ENCODE measurements at places on chromosomes 7 and 10. TPM values are rescaled to one million over a fixed set of nuclear protein-coding genes. Genes with fewer than 3 reads are reported as not detected.

The AMPH gene
- polyA plus RNA-seq, result 10.9 TPM

GRCh38 chr10:3172081-3172445 is 519 bp downstream of the PITRM1 start:
- DNase-seq, result peak; percentile 58

The PNLIPRP3 gene
- not detected for polyA plus RNA-seq

The STEAP2 gene
- polyA plus RNA-seq, result 3.3 TPM

The PPP1R17 gene
- polyA plus RNA-seq, result not detected

- DNase-seq, result no peak
Measured at GRCh38 chr10:116084161-116084560, 188.8 kb downstream of the GFRA1 start.

- no peak for DNase-seq
Measured at GRCh38 chr7:98836811-98837629, 32.8 kb downstream of the TMEM130 start.

- DNase-seq, result no peak
Measured at GRCh38 chr7:131957338-131958020, 401.1 kb upstream of the PODXL start.

GRCh38 chr7:988426-988911 is 5.5 kb downstream of the CYP2W1 start:
- no peak for DNase-seq

DNA sequence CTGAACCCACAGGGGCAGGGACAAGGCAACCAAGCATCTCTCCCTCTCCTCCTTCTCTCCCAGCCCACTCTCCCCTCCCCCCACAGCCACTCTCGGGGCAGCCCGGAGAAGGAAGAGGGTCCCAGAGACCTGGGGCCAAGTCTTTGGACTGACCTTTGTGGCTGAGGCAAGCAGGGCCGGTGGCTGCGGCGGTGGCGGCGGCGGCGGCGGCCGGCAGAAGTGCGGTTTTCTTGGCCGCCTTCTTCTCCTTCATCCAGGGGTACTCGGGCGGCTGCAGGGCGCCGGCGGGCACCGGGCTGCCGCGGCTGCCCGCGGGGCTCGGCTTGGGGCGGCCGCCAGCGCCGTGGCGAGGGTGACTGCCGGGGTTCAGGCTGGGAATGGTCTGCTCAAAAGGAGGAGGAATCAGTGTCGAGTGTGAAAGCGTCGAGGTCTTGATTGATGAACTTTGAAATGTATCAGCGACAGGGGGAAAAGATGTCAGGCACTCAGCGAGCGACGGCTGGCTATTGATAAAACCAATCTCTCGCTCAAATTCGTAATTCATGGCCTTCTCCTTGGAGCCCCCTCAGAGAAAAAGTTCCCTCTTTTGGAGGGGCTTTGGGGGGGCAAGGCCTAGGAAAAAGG is 414 bp downstream of the HOXA2 start:
- DNase-seq, result peak; percentile 49

The FAM185A gene
- 3.6 TPM for polyA plus RNA-seq

- DNase-seq, result peak; percentile 78
Measured at GRCh38 chr7:138886501-138886917, 88.5 kb upstream of the ATP6V0A4 start.

The CUBN gene
- 2.5 TPM for polyA plus RNA-seq

GRCh38 chr10:22314852-22315251 is 1.3 kb upstream of the COMMD3 start:
- DNase-seq, result no peak

The CYP51A1 gene
- polyA plus RNA-seq, result 32.0 TPM

GRCh38 chr7:117349570-117349969 is 26.7 kb upstream of the WNT2 start:
- DNase-seq, result no peak

DNA sequence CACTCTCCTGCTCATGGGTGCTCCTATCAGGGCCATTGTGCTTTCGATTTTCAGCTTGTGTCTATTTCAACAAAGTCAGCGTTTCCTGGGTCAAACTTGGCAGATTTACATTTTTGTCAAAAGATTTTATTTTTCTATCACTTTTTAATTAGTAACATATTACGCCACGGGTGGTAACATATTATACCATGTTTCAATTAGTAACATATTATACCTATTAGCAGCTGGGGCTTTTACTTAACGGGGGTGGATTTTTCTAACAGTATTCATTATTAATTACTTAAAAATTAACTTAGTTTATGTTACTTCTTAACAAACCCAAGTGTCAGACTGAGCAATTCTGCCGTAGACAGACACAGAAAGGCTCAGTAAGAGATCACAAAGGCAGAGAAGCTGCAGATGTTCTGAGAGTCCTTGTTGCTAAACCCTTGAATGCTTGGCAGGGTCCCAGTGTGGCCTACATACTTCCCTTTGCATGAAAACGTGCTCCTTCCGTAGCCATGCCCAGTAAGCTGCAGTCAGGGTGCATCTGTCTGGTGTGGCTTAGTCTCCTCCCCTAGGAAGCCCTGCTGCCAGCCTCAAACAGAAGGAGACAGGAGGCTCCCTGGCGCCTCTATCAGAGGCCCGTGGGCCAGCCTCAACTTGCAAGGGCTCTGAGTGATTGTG is 263.1 kb upstream of the CXCL12 start:
- DNase-seq, result peak; percentile 52

GRCh38 chr10:116451711-116452337 is 24.2 kb downstream of the PNLIPRP3 start:
- no peak for DNase-seq

DNA sequence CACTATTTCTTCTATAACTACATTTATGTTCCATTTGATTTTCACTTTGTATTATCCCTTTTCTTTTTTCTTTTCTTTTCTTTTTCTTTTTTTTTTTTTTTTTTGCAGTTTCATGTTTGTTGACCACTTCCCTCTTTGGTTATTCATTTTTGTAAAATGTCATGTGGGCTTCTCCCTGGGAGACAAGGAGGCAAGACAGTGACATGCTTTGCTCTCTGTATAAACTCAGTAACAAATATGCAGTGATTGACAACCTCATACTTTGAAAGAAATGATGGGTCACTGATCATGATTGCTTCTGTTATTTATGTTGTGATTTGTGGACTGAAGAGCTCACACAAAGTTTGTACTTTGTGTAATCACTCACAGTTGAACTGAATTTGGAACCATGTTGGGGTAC is 90.2 kb upstream of the ABI1 start:
- no peak for DNase-seq

- DNase-seq, result no peak
Measured at GRCh38 chr7:71504697-71505441, 372.9 kb downstream of the GALNT17 start.

- DNase-seq, result no peak
Measured at GRCh38 chr10:127447197-127447596, 101.9 kb upstream of the NPS start.

The PCLO gene
- polyA plus RNA-seq, result 0.39 TPM

DNA sequence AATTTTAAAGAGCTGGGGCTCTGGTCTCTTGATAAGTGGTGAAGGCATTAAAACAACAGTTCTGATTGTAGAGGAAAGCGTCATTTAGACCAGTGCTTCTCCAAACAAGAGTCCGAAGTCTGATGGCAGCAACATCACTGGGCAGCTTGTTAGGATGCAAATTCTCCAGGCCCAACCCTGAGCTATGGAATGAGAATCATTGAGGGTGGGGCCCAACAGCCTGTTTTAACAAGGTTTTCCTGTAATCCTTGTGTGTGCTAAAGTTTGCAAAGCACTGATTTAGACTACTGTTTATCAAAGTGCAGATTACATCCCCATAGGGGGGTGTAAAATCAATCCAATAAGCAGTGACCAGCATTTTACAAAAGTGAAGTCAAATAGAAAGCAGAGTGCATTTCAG is 2.6 kb upstream of the ZNRF2 start:
- no peak for DNase-seq

- no peak for DNase-seq
Measured at GRCh38 chr10:60453036-60453435, 63.4 kb upstream of the ANK3 start.

The ZNF467 gene
- 6.0 TPM for polyA plus RNA-seq

All from muscle of back (tissue), 13 donors.